ENCODE measurements at places on chromosomes 5 and 9.

DNA sequence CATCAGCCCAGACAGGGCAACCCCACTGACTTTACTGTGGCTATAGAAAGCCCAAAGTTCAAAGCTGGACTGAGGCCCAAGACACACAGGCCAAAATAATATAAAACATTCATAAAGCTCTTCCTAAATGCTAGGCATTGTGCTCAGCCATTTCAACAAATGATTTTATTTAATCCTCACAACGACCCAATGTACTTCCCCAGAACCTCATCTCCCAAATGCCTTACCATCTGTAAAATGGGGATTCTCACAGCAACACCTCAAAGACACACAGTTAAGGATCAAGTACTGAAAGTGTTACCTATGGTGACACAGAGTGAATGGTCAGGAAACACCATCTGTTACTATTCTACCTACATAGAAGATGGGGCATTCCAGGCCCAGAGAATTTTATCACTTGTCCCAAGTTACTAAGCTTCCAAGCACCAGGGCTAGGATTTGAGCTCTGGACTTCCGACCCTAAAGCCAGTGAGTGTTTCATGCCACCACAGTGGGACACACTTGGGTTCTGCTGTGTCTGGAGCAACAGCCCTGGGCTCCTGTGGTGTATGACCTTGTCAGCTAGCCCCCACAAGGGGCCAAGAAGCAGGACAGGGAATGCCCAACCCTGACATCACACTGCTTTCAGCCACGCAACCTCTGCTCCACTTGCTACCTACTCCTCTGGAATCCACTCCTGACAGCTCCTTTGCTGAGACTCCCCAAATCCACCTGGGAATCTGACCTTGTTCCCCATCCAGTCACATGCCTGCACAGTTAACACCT is 15.1 kb downstream of the SHB start:
- no peak for DNase-seq

GRCh38 chr5:176407456-176408251 is 8.7 kb downstream of the CLTB start:
- DNase-seq = no peak

- no peak for DNase-seq
These were observed 101.7 kb upstream of the DAPK1 start for GRCh38 chr9:87395804-87396479.

DNA sequence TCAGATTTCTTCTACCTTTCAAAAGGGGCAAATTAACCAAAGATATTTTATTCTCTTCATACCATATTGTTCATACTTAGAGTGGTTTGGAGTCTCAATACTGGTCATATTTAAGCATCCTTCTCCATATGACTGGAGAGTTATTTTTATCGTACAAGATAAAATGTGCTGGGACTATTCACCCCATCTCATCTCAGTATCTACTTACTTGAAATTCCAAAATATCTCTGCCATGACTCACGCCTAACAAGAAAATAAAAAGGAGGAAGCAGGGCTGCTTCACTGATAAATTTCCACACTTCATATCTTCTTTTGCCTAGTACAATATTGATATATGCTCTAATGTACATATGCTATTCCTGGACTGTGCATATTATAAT is 277.9 kb upstream of the CDH9 start:
- no peak for DNase-seq

DNA sequence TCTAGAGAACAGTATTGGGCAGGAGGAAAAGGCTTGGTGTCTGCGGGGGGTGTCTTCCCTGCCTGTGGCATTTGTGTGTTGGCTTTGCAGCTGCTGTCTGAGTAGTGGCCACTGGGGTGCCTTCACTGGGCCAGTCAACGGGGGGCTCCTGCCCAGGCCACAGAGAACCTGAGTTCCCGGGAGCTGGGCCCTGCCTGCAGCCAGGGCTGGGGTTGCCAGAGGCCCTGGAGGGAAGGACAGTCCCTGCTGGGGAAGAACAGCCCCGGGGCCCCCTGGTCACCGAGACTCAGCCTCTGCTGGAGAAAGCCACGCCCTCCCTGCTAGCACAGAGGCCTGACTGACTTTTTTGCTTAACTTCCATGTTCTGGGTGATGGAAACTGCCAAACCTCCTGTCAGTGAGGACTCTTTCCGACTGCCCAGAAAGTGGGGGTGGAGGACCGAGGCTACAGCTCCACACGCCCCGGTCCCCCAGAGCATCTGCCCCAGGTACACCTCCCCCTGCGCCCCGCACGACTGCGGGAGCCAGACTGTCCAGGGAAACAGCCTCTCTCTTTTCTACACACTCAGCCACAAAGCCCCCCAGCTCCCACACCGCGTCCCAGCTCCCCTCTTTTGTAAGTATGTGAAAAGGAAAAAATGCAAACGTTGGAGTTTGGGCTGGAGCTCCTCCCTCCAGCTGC is 133.4 kb downstream of the DAB2IP start:
- DNase-seq = no peak

- DNase-seq = no peak
These were observed 22.0 kb downstream of the DDX31 start for GRCh38 chr9:132647806-132648205.

- DNase-seq = no peak
These were observed 234.6 kb downstream of the ZNF608 start for GRCh38 chr5:124511791-124512190.

- DNase-seq = no peak
These were observed 9.6 kb downstream of the ZNF608 start for GRCh38 chr5:124736805-124737188.

DNA sequence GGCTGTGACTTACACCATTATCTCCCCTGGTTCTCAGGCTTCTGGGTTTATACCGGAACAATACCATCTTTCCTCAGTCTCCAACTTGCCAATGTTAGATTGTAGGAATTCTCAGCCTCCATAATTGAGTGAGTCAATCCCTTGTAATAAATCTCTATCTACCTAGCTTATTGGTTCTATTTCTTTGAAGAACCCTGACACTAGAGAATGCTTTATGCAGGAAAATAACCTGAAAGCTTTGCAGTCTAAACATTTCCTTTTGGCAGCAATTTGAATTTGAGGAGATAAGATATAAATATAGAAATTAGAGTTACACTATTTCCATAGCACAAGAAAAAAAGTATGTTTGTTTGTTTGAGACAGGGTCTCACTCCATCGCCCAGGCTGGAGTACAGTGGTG is 278.1 kb upstream of the CDH18 start:
- no peak for DNase-seq

- DNase-seq = no peak
These were observed 180.8 kb upstream of the KLF9 start for GRCh38 chr9:70595211-70595610.

GRCh38 chr5:180082633-180083420 is 11.3 kb upstream of the RNF130 start:
- no peak for DNase-seq

DNA sequence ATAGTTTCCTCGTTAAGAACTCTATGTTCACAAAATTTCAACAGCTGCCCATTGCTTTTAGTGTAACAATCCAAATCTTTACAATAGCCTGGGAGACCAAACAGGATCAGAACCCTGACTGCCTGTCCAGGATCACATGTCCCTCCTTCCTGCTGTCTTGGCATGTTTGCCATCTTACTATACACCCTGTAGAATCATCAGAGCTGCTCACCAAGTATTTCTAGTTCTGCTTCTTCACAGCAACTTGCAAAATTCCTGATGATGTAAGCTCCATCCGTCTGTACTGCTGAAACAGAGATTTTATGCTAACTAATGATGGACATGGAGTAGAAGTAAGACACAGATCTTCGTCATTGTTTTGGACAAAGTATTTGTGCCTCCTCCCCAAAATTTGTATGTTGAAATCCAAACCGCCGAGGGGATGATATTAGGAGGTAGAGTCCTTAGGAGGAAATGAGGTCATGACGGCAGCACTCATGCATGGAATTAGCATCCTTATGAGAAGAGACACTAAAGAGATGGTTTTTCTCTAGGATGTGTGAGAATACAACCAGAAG is 464.9 kb upstream of the BRINP1 start:
- DNase-seq = no peak

- no peak for DNase-seq
These were observed 264.2 kb downstream of the CRB2 start for GRCh38 chr9:123620239-123620638.

DNA sequence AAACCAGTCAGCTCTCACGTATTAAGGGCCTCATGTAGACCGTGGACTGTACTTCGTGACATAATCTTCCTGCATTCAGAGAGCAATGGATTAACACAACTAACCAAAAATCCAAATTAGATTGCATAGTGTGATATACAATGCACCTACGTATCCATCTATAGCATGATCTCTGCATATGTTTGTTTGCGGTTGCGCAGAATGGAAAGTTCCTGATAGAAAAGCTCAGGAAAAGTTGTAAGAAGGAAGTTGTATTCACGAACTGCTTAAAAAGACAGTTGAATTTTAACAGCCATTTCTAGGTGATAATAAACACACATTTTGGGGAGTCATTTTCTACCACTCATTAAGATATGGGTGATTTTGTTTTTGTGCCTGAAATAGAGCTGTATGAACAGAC is 869.0 kb downstream of the TLE4 start:
- DNase-seq = no peak

DNA sequence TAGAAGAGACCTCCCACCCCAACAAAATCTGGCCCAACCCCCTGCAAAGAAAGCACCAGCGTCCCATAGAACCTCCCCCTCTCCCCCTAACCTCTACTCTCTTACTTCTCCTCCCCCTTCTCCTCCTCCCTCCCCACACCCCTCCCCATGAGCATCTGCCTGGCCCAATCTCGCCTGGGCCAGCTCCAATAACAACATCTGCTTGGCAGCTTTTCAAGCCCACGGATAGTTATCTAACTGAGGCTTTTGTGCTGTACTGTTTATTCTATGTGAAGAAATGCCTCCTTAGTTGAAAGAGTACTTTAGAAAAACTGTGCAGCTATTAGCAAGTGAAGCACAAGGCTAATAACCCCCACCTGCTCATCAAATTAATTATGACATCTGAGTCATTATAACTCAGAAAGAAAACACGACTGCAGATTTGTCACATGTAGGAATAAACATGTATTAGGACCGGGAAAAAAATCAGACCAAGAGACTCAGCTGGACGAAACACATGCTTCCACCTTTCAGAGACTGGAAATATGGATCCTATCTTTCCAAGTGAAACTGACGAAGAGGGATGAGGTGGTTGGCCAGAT is 42.8 kb downstream of the NFIB start:
- DNase-seq = no peak

DNA sequence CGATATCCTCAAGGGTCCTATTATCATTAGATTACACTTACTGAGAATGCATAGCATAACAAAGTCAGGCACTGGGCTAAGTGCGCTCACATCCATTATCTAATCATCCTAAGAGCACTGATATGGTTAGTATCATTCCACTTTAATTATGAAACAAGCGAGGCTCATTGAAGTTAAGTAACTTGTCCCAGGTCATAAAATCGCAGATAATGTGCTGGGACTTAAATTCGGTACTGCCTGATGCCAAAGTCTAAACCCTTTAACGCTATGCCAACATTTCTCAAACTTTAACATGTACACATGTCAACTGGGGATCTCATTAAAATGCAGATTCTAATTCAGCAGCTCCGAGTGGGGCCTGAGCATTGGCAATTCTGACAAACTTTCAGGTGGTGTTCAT is 204.7 kb downstream of the PTTG1 start:
- no peak for DNase-seq

DNA sequence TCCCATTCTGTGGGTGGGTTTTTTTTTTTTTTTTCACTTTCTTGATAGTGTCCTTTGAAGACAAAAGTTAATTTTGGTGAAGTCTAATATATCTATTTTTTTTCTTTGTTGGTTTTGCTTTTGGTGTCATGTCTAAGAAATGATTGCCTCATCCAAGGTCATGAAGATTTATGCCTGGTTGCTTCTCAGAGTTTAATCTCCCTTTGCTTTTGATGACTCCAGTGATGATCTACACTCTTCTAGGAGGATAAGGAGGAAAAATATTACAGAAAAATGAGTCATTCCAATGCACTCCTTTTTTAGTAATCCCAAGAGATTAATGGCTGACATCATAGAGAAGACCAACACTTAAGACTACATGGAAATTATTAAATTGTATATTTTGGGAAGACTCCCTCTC is 79.7 kb upstream of the ICE1 start:
- DNase-seq = no peak

DNA sequence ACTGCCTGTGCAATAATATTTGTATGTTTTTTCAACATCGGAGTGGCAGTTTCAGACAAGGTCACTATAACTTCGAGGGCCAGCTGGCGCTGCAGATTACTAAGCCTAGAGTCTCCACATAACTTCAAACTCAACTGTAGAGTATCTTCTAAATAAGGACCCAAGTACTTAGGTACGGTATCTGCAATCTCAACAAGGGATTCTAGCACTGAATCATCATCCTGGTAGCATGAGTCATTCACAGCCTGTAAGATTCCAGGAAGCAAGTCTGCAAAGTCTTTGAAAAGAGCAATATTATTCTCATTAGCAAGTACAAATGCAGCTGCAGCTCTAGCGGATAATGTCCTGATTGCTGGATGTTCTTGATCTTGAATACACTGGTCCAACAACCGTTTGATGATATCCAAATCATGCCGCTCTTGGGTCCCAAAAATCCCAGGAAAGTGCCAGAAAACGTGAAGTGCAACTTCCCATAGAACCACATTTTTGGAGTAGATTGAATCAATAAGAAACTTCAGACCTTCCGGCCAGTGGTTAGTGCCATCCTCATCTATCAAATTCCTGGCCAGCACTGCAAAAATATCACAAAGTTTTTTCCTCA is 654 bp downstream of the RANBP6 start:
- no peak for DNase-seq

DNA sequence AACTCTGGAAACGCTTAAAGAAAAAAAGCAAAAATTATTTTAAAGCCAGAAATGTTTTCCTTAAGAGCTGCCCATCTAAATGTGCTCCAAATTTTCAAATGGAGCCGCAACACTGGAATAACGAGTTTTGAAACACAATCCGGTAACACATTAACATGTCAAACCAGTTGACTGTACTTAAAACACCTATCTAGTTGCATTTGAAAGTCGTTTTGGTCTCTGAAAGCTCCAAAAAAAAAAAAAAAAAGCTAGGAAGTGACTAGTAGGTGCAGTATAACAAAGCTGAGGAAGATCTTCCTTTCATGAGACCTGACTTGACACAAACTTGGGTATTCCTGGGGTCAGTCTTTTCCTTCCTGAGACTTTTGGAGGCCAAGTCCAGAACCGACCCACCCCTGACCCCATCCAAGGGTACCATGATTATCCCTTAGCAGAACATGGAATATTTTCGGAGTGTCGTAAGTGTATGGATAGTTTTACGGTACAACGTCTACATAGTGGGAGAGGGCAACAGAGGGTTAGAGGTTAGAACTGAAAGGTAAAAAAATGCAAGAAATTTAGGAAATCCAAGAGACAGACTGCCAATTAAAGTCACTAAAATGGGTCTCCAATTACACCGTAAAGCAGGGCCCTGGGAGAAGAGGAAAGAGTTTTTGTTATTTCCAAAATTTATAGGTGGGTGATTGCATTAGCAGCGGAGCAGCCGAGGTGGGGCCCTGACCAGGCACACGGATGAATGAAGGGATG is 812 bp downstream of the CETN3 start:
- DNase-seq = no peak

DNA sequence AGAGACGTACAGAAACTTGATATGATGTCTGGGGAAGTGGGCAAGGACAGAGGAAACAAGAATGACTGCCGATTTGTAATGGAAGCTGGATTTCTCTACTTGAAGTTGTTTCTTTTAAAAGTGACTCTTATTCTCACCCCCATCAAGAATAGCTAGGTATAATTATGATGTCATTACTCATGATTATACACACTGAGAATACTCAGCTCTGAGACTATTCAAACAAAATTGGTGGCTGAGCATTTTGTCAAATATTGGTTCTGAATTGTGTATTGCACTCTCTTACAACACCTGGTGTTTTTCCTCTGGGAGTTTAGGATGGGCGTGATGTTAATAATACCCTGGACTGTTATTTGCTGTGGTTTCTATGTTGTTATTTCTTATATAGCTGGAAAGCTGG is 46.3 kb downstream of the MAST4 start:
- no peak for DNase-seq

All from stimulated activated CD4-positive, alpha-beta T cell treated with anti-CD3 and anti-CD28 coated beads, Interleukin-4, amount 100 ng/mL, for 1 hour (primary cell).